Hair follicle dermal papilla cell (primary cell): ENCODE measurements at places on chromosomes 11 and 22. TPM values are rescaled to one million over a fixed set of nuclear protein-coding genes. Genes with fewer than 3 reads are reported as not detected.

BTBD18 gene
- not detected in 2 replicates for total RNA-seq

SNRPD3 gene
- 53.7 and 62.1 TPM in 2 replicates for total RNA-seq

OR5D16 gene
- total RNA-seq, result not detected in 2 replicates

ACER3 gene
- 40.9 and 50.8 TPM in 2 replicates for total RNA-seq
